A549 (cell line): ENCODE measurements at places on chromosomes 7 and 10.

- no peak for DNase-seq
Observed at GRCh38 chr10:36840788-36841187, 284.6 kb upstream of the ANKRD30A start.

- no peak for DNase-seq
Observed at GRCh38 chr10:92103376-92104090, 180.0 kb downstream of the BTAF1 start.

DNA sequence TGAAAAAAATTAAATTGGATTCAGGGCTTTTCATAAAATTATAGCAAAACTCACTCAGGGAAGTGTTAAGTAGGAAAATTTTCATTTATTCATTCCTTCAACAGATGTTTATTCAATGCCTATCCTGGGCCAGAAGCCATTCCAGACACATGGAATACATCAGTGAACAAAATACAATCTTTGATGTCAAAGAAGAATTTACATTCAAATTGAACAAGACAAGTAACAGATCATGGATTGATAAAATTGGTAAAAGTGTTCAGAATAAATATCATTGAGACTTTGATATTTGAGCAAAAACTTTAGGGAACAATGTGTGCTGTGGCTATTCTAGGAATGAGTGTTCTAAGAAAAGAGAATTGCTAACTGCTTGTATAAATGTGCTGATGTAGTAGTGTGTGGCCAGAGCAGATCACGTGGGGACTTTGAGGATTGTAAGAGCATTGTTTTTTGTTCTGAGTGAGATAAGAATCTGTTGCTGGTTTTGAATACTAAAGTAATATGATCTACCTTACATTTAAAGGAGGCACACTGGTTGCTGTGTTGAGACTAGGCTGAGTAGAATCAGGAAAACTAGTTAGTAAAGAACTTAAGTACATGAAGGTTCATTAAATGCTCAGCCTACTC is 957.2 kb downstream of the PCDH15 start:
- DNase-seq = no peak

- DNase-seq = no peak
Observed at GRCh38 chr10:76318211-76318610, 886.8 kb downstream of the LRMDA start.

- no peak for DNase-seq
Observed at GRCh38 chr7:103870664-103871063, 118.8 kb downstream of the RELN start.

DNA sequence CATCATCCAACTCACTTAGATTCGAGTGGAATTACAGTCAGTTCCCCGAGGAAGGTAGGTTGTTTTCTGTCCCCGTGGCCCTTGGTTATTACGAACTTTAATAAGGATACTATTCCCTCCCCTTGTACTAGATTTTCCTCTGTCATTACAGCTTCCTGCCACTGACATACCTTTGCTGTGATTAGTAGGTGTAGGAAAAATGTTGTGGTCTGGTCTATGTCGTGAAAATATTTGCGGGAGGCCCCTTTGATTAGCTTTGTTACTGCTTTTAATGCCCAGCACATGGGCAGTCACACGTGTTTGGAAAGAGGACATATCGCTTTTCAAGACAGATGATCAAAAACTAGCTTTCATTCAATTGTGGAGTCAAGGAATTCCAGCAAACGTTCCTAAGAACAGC is 92.2 kb downstream of the GATA3 start:
- no peak for DNase-seq

DNA sequence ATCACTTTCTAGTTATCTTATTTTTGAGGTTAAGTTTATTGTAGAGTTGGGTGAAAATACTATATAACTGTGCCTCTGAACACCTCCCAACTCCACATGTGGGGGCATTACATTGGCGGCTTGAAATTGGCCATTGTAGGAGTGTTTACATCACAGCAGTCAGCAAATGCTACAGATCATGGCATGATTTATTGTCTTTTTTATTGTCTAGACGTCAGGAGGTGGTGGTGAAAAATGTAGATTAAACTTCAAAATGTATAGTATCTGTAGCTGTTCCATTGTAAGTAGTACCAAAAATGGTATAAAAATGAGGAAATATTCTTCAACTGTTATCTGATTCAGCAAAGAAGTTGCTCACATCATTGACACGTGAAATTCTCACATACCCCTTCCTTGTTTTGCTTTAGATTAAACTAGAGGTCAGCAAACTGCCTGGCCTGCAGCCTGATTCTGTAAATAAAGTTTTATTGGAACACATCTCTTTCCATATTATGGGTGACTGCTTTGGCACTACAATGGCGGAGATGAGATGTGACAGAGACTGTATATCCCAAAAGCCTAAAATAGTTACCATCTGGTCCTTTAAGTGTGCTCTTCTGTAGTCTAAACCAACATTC is 35.0 kb downstream of the TAF3 start:
- DNase-seq = no peak

GRCh38 chr7:34240417-34240816 is 335.1 kb downstream of the BMPER start:
- DNase-seq = no peak

- DNase-seq = no peak
Observed at GRCh38 chr10:97729014-97729413, 7.9 kb upstream of the ZFYVE27 start.

DNA sequence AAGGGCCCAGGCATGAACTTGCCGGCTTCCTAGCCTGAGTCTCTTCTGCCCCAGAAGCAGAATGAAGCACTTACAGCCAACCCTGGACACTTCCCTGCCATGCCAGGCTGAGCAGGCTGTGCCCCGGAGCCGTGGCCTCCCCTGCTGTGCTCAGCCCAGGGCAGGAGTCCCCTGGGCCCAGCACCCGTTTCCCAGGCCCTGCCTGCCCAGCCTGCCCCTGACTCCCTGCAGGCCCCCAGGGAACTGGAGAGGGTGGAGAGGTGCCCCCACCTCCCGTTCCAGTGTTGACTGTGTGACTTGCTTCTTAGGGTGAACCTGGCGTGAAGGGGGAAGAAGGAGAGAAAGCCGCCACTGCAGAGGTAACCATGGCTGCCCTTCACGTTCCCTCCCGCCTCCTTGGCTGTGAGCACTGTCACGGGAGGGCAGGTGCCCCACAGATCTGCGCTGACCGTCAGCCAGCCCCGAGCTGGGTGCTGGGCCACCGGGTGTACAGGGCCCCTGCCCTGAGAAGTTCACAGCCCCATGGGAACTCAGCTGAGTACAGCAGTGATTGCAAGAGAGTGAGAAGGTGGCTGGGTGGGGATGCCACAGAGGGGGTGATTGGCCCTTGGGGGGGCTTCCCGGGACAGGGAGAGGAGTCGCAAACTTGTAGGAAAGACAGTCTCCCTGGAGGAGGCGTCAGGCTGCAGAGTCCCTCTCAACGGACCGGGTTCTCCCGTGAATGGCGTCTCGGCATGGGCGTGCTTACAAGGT is 75.9 kb downstream of the MYL10 start:
- no peak for DNase-seq

- no peak for DNase-seq
Observed at GRCh38 chr7:77184990-77185389, 14.6 kb downstream of the FGL2 start.

DNA sequence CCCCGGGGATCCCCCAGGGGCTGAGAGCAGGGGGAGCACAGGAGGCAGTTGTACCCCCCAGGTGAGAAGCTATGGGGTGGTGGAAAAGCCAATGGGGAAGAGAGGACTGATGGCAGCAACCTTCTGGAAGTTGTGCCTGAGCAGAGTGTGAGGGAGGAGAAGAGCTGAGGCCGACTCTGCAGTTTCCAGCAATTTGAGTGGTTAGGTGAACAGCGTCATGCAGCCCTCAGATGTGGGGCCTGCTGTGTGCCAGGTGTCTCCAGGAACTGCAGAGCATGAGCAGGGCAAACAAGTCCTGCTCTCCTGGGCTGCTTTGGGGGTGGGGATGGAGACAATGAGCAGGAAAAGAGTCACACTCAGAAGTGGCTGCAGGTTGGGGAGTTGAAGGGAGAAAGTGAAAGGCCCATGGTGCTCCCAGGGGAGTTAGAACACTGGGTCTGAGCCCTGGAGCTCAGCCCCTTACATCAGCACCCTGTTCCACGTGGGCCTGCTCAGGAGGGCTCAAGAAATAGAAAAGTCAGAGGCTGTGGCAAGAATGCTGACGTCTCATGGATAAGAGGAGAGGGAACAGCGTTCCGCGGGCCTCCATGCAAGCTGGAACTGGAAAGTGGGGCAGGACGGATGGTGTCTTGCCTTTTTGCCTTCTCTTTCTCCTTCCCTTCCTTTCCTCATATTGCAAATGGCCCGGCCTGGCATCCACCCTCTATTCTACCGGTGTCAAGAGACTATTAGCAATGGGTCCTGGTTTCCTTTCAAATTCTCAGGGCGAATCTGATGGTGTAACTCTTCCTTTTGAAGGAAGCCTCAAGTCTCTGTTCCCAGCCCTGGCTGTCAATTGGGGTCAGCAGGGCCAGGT is 4.0 kb upstream of the AFAP1L2 start:
- no peak for DNase-seq

GRCh38 chr7:151310578-151310977 is 31.0 kb upstream of the NUB1 start:
- peak; percentile 37 for DNase-seq
